Stimulated activated CD8-positive, alpha-beta memory T cell treated with anti-CD3 and anti-CD28 coated beads, Interleukin-7, amount 100 ng/mL, for 1 hour (primary cell): ENCODE measurements at places on chromosomes 6 and 20.

DNA sequence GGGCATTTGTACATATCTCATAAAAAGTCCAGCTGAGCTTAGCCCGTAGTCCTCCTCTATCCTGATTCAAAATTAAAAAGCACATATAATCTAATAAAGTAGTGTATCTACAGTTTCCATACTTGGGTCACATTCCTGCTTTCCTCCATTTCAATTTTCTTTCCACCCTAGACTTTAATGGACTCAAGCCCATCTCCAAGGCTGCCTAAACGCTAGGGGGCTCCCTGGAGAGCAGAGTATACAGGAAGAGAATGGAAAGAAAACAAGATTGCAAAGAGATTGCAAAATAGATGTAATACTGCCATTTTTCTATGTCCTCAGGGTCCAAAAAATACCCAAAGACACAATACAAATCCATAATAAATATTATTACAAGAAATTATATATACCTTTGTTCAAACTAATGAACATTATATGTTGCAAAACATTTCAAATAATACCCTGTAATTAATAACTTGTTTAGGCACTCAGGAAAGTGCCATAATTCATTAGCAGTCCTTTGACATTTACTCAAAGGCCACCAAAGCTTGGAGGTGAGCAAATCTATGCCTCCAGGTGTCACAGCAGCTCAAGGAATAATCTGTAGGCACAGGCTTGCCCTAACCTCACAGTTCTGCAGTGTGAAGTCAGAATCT is 2.4 kb upstream of the MCM3 start:
- DNase-seq: no peak

DNA sequence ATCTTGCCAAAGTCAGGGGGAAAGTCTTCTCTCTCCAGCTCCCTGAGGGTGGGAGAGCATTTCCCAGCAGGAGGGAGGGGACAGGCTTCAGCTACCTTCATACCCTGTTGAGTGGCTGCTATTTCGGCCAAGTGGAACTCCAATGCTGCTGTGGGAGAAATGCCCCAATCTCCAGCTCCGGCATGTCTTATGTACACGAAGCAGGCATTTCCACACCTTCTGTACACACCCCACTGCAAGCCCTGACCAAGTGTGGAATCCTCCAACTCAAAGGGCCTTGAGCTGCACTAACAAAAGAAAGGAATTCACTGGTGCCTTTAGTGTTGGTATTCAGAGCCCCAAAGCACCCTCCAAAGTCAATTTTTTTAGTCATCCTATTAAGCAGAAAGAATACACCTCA is 313.6 kb upstream of the NT5E start:
- DNase-seq: no peak

DNA sequence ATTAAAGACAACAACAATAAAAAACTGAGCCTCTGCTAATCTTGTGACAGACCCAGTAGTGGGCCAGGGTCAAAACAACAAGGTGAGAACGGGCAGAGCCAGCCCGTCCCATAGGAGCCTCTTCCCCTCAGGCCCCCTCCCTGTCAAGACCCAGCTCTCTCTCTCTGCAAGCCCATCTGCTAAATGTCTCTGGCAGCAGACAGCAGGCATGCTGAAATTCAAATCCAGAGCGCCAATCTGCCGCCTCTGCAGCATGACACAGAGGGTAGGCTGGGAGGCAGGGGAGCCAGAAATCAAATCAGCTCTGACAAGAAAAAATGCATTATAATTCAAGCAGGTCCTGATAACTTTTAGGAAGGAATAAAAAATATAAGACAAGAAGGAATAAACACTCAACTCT is 26.3 kb downstream of the METTL24 start:
- DNase-seq: no peak

DNA sequence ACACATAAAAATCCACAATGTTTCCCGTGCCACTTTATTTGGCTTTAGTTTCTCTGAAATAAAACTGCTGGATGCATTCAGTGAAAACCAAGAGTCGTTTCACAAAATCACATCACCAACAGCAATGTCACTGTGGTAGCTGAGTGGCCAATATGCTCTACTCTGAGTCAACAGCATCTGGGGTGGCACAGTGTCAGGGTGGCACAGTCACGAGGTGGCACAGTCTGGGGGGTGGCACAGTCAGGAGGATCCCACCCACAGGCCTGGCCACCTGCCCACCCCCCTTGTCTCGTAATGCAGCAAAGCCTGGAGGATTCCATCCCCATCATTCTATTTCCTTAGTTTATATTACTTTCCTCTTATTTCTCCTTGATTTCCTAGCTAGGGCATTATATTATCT is 87.0 kb downstream of the ANKRD60 start:
- DNase-seq: no peak

DNA sequence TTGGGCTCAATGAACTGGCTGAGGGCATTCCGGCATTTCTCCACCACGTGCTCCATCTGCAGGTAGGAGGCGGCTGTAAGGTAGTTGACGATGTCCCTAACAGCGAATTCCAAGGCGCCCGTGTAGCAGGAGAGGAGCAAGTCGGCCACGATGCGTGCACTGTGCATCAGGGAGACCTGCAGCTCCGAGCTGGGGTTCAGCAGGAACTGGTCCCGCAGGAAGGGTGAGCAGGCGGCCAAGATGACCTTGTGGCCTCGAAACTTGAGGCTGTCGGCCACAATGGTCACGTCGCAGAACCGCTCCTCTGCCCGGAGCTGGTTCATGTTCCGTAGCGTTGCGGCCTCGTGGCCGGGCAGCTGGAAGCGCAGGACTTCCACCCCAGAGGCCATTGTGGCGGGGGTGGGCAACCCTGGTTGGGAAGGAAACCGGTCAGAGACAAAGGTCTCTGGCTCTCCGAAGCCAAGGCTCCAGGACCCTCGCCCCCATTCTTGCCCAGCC is 920 bp downstream of the ZBTB12 start:
- no peak for DNase-seq

DNA sequence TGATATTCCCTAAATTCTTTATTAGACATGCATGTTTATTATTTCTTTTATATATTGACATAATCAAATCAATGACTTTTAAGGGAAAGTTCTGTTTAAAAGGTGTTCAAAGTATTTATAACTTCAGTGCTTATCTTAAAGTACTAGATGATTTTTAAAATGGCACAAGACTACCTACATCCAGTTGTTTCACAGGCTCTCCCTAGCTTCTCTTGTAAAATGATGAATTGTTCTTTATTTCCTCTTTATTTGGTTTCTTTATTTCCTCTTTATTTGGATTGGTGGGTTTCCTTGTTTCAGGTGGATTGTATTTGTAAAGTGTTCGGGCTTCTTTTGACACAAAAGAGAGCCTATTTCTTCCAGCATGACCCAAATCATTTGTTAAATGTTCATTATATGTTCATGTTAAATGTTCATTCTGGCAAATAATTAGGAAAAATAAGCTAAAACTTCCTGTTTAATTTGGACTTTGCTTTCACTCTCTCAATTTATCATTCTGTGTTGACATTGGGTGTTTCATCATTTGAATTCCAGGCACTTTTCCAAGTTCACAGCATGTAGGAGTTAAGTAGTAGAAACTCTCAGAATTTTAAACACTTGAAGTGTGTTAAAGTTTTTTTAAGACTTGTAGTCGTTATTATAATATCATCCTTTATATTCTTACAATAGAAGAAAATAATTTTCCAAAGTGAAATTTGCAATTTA is 24.6 kb downstream of the MLIP start:
- no peak for DNase-seq

- no peak for DNase-seq
These were observed 6.0 kb downstream of the PDYN start for GRCh38 chr20:1987826-1988225.
